ENCODE measurements at places on chromosomes 6 and 20. TPM values are rescaled to one million over a fixed set of nuclear protein-coding genes. Genes with fewer than 3 reads are reported as not detected.

DNA sequence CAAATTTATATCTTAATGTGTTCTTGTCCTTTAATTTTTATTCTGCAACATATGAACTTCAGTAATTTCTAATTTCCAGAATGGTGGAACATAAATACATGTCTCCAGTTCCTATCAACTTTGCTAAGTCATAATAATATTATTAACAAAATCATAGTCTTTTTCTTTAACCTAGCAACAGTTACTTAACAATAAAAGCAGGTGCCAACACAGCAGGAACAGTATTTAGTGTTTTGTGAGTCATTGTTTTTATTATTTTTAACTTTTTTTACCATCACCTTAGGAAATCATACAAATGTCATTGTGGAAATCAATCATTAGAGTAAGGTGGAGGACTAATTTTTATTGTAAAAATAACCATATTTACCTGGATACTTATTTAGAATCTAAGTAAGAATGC, 133.5 kb downstream of the PLCB1 start:
- H3K4me1 ChIP-seq: no peaks in the 10 kb centered on the region
- H3K27me3 ChIP-seq: no peaks in the 10 kb centered on the region
- no peak overlapping the region for H3K27ac ChIP-seq
- DNase-seq: no peak
- H3K4me3 ChIP-seq: no peak overlapping the region

- no peaks in the 10 kb centered on the region for H3K36me3 ChIP-seq
- DNase-seq: no peak
- no peaks in the 10 kb centered on the region for H3K4me1 ChIP-seq
- H3K27ac ChIP-seq: no peak overlapping the region
- H3K27me3 ChIP-seq: peaks cover 35% of the 10 kb centered on the region
These were observed 176.2 kb upstream of the PRND start for GRCh38 chr20:4545526-4545925.

DNA sequence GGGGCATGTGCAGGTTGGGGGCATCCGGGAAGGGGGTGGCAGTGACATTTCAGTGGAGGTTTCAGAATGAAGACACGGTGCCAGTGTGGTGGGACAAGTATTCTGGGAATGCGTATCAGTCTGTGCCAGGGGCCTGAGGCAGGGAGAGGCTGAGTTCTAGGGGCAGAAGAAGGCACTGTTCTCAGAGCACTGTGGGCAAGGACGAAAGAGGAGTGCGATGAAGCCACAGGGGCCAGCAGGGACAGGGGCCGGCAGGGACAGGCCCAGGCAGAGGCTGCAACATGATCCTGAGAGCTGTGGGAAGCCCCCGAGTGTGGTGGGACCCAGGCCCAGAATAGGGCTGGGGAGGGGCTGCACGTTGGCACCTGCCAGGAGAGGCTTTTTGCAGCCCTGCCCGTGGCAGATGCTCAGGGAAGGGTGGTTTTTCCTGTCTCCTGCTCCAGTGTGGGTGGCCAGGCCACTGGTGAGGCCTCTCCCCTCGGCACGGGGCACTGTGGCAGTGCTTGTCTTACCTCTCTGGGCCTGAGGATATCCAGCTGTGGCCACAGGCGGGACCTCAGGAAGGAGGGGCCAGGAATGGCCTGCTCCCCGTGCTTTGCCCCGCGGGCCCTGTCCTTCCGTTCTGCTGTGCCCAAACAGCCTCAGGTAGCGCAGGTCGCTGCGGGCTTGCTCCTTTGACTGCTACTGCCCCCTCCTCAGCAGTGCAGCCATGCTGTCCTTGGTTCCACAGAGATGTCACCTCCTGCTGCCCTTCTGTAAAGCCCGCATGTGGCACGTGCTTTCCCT, 10.0 kb downstream of the ENTPD6 start:
- H3K4me3 ChIP-seq: no peak overlapping the region
- peaks cover 9% of the 10 kb centered on the region for H3K36me3 ChIP-seq
- H3K4me1 ChIP-seq: peaks cover 9% of the 10 kb centered on the region
- DNase-seq: no peak
- no peaks in the 10 kb centered on the region for H3K27me3 ChIP-seq

DNA sequence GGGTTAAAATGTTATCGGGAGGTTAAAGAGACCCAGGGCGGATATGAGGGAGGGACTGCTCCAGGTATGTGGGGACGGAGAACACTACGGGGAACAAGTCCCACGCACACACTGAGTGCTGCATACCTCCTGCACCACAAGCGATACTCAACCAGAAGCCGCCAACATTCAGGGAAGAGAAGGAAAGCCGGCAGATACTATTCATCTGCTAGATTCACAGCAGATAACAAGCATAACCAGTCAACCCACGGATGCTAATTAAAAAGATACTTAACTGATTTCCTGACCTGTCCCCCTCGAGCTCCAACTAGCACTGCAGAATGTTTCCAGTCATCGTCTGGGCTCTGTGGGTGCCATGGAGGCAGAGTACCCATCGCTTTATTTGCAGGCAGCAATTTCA, 45.1 kb upstream of the RPS6KA2 start:
- no peak overlapping the region for H3K4me3 ChIP-seq
- H3K27ac ChIP-seq: no peak overlapping the region
- peaks cover 16% of the 10 kb centered on the region for H3K27me3 ChIP-seq
- DNase-seq: no peak
- H3K36me3 ChIP-seq: no peaks in the 10 kb centered on the region
- peaks cover 3% of the 10 kb centered on the region for H3K4me1 ChIP-seq

- no peak for DNase-seq
- no peak overlapping the region for H3K4me3 ChIP-seq
- peaks cover 6% of the 10 kb centered on the region for H3K36me3 ChIP-seq
- peaks cover 7% of the 10 kb centered on the region for H3K4me1 ChIP-seq
These were observed 19.0 kb downstream of the TUBB2A start for GRCh38 chr6:3138341-3138740.

GRCh38 chr6:159169557-159170332, 545 bp downstream of the FNDC1 start:
- peaks cover 26% of the 10 kb centered on the region for H3K4me1 ChIP-seq
- H3K27ac ChIP-seq: no peak overlapping the region
- no peaks in the 10 kb centered on the region for H3K36me3 ChIP-seq
- H3K27me3 ChIP-seq: peaks cover 86% of the 10 kb centered on the region

GRCh38 chr6:33164176-33164575, 28.1 kb downstream of the COL11A2 start:
- H3K27me3 ChIP-seq: no peaks in the 10 kb centered on the region
- H3K4me3 ChIP-seq: no peak overlapping the region
- no peak overlapping the region for H3K27ac ChIP-seq

The BTN2A1 gene
- total RNA-seq: 33.7 TPM

The CLIC1 gene
- 525 TPM for total RNA-seq

The HRH3 gene
- total RNA-seq: not detected
